NCI-H146 (cell line): ENCODE measurements at places on chromosomes 2 and 18.

DNA sequence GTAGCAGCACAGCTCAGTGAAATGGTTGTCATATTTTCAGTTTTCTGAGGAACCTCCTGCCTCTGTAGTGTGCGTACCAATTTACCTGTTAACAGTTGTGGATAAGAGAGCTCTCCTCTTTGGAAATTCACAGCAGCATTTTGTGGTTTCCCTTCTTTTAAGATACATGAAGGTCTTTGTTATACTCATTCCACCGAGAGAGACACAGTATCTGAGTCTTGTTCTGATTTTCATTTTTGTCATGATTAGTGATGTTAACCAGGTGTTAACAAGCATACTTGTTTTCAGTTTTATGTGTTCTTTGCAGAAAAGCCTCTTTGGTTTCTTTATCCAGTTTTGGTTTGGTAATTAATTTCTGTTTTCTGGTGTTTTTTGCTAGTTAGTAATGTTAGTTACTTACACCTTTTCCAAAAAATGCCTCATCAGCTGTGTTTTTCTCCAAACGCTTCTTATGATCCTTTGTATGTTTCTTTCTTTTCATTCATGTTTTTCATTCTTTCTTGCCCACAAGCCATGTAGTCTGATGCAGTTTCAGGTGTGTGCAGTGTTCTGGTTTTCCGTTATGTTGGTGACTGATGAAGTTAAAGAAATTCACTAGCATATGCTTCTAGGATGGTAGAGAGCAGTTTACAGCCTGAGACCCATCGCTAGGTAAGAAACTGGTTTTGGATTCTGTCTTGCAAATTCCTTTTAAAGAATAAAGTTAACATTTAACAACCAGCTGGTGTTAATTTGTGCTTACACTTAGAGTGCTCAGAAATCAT is 30.1 kb downstream of the CCDC74A start:
- DNase-seq: no peak

DNA sequence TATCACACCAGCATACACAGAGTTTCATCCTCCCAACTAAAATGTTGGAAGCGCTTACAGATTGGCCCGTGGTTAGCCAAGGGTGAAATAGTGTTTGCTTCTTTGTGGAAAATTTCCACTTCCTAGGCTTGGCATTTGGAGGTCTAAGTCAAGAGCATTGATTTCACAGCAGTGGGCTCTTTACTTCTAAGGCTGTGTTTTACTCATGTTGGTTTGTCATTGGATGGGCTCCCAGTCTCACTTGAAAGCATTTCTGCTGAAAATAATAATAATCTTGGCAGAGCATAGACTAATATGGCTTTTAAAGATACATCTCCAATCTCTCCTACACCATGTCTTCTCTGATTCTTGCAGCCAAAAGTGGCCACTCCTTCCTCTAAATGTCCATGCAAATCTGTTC is 82.9 kb downstream of the DYNAP start:
- no peak for DNase-seq

- DNase-seq: no peak
These were observed 47.6 kb downstream of the PDCL3 start for GRCh38 chr2:100610381-100610831.

DNA sequence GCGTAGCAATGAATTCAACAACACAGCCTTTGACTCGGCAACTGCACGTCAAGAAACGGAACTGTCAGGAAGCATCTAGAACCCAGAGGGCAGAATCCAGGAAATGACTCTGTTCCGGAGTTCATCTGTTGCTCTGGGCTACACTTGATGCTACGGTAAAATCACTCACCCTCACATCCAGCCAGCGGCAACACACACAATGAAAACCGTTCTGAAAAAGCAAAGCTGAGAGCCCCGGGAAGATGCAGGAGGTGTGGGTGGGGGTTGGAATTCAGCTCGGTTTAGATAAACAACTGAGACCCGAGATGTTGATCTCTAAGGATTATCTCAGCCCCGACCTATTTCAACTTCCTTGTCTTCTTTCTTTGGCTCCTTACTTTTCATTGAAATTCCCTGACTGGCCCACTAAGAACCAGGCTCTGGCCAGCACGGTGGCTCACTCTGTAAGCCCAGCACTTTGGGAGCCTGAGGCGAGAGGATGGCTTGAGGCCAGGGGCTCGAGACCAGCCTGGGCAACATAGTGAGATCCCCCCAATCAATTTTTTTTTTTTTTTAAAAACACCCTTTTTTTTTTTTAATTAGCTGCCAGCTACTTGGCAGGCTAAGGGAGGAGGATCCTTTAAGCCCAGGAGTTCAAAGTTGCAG is 13.3 kb upstream of the RAB17 start:
- DNase-seq: no peak

- DNase-seq: peak; percentile 55
These were observed 741.1 kb upstream of the SALL3 start for GRCh38 chr18:78238404-78239089.

DNA sequence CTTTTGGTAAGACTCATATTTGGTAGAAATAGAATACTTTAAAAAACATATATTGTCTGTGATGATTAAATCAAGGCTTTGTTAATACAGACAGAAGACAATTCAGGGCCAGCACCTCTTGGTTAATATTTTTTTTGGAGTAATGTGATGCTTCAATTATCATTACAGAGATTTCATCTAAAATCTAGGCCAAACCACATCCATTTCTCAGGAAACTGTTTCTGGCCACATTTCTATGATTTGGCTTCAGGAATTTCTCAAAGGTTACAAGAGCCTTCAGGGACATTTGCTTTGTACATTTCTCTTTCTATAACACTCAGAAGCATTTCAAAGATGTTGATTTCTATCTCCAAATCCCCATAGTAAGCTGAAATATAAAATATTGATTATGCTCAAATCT is 614.9 kb downstream of the LRP1B start:
- DNase-seq: no peak

DNA sequence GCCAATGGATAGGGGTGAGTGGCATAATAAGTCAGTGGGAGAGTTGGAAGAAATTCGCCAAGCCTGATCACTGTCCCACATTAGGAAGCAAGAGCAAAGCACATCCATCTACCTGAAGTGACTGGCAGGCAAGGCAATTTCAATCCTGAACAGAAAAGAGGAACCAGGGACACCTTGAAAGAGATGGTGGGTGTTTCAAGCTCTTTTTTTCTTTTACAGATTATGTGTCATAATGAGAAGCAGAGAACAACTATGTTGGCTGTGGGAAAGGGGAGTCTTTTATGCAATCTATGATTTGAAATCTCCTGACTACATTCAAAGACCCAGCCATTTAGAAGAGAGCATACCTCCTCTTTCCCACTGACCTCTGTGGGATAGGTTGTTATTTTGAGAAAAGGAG is 63.5 kb downstream of the TGIF1 start:
- DNase-seq: no peak

DNA sequence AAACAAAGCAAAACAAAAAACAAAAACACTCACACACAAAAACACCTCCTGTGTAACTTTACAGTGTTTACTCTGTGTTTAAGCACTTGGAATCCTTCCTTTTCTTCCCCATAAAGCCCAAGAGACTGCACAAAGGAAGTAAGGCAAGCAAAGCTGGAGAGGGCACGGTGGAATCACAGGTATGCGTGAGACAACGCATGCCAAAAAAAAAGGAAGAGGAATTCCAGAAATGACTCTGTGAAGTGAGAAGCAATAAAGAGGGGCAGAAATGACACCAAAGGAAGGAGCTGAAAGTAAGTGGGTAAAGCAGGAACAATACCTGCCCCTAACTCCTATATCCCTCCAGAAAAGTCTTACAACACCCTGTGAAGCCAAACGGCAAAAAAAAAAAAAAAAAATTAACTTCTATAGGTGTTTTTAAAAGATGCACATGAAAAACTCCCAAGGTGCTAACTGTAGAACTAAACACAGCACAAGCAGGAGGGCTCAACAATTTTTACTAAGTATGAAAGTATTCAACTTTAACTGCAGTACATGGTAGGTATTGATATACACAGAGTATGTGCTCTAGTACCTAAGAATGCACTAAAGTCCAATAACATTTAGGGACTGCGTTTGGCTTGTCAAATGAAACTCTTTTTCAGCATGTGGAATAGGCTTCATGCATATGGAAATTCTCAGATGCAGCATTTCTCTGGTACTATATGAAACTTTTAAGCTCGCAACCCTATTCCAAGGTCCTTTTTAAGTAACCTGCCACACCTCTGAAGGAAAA is 9.1 kb downstream of the RND3 start:
- DNase-seq: no peak

DNA sequence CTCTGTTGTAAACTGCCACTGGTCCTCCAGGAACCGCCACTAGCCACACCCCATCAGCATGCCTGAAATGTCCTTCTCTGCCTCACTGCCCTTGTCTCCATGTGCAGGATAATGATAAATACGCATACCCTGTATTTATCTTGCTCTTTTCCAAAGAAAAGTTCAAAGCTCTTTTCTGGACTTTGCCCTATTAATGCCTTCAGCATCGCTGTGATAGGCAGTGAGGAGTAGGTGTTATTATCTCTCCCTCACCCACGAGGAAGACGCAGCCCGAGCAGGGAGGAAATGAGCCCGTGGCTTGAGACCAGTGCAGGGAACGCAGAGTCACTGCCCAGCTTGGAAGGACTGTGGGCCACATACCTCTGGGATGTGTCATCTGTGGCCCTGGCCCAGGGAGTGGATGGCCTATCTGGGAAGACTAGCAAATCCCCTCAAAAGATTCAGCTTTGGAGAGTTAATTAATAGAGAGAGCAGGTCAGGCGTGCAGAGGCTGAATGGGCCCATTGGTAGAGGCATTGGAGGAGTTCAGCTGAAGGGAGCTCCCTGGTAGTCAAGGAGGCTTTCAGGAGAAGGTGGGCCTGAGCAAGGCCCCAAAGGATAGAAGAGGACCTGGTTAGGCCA is 39.5 kb upstream of the MCFD2 start:
- DNase-seq: no peak

GRCh38 chr2:97733341-97734035 is 20.1 kb downstream of the ZAP70 start:
- DNase-seq: no peak

- DNase-seq: no peak
These were observed 254.0 kb downstream of the CYP26B1 start for GRCh38 chr2:71893646-71894045.

GRCh38 chr18:46204143-46204542 is 100.0 kb downstream of the HAUS1 start:
- no peak for DNase-seq

- DNase-seq: no peak
These were observed 35.8 kb downstream of the MARCHF7 start for GRCh38 chr2:159748089-159748488.

DNA sequence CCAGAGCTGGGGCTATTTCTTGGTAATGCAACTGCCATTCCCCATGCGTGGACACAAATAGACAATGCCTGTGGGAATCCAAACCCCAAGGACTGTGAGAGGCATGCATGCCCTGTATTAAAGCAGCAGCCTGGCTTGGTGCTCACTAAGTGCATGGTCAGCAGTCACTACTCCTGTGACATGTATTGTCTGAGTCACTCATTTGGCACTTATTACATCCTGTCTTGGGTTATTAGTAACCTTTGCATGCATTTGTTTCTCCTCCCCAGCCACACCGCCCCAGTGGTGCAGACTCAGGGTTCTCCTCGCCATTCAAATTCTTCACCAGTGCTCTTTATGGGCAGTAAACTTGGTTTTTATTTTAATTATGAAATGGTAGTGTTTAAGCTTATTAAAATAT is 30.2 kb downstream of the PRKCE start:
- no peak for DNase-seq

GRCh38 chr18:49869354-49869753 is 56.0 kb upstream of the ACAA2 start:
- DNase-seq: no peak

DNA sequence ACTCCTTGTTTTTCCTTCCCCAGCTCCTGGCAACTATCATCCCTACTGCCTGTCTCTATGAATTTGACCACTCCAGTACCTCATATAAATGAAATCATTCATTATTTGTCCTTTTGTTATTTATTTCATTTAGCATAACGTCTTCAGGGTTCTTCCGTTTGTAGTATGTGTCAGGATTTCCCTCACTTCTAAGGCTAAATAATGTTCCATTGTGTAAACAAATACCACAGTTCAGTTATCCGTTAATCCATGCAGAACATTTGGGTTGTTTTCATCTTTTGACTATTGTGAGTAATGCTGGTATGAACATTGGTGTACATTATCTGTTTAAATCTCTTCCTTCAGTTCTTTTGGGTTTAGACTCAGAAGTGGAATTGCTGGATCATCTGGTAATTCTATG is 18.8 kb downstream of the DYNC2LI1 start:
- DNase-seq: no peak

- DNase-seq: no peak
These were observed 270.1 kb downstream of the CD226 start for GRCh38 chr18:69677595-69677994.

GRCh38 chr18:46070815-46071652 is 1.0 kb downstream of the PSTPIP2 start:
- no peak for DNase-seq

GRCh38 chr18:29104227-29104626 is 927.3 kb upstream of the CDH2 start:
- DNase-seq: no peak

GRCh38 chr2:28653892-28654662 is 97.6 kb upstream of the PPP1CB start:
- DNase-seq: no peak

DNA sequence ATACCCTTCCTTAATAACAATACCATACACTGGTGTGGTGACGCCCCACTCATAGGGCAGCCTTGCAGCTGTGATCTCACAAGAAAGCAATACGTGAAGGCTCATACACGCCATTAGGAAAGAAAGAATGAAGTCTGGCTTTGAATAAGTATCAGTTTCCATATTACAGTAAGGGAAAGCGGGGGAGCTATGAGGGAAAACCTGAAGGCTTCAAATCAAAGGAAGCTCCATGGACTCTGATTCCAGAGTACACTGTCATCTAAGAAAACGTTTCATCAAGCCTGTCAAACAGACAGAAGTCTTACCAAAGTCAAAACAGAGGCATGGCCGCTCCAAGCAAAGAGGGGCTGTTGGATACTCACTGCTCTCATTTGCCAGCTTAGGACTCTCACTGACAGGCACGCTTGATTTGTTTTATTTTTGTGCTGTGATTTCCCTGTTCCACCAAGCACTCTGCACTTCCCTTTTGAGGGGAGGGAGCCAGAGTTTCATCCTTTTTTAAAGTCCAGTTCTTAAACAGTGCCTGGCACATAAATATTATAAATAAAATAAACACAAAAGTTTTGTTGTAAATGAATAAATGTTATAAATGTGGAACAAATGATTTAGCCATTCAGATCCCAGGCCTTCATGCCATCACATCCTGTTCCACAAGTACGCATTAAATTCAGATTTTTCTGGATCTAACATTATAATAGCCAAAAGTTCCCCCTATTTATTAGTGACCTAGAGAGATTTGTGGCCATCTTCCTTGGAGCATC is 221.2 kb downstream of the PIEZO2 start:
- DNase-seq: no peak

DNA sequence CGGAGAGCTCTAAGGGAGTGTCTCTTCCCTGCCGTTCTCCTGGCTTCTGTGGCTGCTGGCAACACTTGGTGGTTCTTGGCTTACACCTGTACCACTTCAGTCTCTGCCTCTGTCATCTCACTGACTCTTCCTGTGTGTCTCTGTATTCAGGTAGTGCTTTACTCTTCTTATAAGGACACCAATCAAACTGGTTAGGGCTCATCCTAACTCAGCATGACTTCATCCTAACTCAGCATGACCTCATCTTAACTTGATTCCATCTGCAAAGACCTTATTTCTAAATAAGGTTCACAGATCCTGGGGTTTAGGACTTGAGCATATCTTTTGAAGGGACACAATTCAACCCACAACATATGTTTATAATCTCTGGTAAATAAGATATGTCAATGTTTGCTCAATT is 51.6 kb upstream of the DSEL start:
- peak; percentile 74 for DNase-seq
